CD4-positive, alpha-beta T cell treated with Interferon alpha-2 for 1 hour (primary cell): ENCODE measurements at places on chromosomes 3 and 15.

GRCh38 chr15:70604666-70605315 lies 158.6 kb downstream of the UACA start:
- no peak for DNase-seq

GRCh38 chr15:77713281-77713680 lies 80.6 kb upstream of the LINGO1 start:
- no peak for DNase-seq

DNA sequence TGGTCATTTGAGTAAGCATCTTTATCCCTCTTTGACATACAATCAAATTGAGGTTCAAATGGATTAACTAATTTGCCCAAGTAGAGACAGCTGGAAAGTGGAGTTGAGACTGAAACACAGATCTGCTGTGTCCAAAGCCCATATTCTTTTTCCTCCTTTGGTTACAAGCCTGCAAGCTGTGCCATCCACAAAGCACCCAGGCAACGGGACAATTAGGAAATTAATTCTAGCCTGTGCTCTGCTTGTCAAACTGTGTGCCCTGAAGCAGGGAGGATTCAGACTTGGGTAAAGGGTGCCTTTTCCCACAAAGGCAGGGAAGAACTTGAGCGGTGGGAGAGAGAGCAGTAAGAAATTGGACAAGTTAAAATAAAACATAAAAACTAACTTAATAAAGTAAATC lies 127.9 kb downstream of the DTWD1 start:
- DNase-seq: no peak

DNA sequence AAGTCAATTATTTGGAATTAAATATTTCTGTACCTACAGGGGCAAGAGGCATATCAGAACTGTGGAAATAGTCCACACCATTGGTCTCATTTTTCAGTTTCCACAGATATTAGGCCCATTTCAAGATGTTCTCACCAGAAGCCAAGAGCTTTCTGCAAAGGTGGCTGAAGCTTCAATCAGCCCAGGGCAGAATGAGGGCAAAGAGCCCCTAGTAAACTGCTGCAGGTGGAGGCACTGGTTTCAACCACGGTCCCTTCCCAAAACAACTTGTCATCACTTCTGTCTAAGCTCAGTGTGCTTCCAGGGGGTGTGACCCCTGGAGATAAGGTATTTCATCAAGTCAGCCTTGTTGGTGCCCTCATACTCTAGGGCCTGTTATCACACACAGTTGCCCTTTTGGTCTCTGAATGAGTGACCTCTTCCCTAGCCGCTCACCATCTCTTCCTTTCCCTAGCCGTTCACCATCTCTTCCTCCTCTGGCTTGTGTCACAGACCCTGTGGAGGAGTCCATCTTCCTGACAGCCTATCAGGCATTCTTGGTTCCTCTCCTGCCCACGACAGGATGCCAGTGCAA lies 21.2 kb downstream of the IL17RD start:
- DNase-seq: no peak

GRCh38 chr3:194760494-194761137 lies 74.9 kb downstream of the FAM43A start:
- DNase-seq: no peak

GRCh38 chr15:92715758-92716157 lies 60.2 kb upstream of the FAM174B start:
- DNase-seq: no peak

GRCh38 chr3:51373658-51374421 lies 11.3 kb upstream of the MANF start:
- DNase-seq: no peak
